GM03348 (cell line): ENCODE measurements at places on chromosomes 1 and 21.

DNA sequence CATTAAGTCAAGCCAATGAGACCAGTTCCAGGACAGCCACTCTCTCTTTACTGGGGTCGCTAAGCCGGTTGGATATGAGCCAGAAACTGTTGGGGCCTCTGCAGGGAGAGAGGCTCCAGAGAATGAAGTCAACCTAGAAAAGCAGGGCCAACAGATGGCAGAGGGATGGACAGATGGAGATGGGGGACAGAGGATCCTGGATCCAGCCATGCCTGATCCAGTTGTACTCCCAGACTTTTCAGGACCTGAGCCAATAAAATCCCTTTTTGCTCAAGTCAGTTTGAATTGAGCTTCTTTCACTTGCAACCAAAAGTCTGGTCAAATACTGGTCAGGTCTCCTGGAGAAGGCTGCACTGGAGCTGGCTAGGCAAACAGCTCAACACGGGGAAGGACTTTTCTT is 2.2 kb downstream of the DHCR24 start:
- no peak for DNase-seq

DNA sequence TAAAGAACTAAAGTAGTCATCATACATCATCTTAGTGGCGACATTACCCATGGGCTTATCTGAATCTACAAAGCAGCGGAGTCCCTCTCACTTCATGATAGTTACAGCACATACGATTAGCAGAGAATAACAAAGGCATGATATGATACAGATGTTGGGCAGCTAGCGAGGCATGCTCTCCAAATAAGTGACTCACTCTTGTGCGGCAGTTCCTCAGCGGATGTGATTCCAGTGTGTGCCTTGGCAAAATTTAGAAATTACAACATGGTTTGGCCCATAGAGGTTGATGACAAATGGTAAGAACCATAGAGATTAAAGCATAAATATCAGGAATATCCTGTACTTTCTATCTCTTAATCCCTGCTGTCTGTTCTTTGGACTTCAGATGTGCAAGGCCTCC is 48.1 kb upstream of the PAXBP1 start:
- peak; percentile 84 for DNase-seq

GRCh38 chr1:107867897-107868296 is 97.1 kb downstream of the VAV3 start:
- DNase-seq: no peak

GRCh38 chr21:44552136-44552535 is 831 bp upstream of the KRTAP10-2 start:
- DNase-seq: no peak

GRCh38 chr21:35469498-35469897 is 420.4 kb upstream of the RUNX1 start:
- peak; percentile 52 for DNase-seq

DNA sequence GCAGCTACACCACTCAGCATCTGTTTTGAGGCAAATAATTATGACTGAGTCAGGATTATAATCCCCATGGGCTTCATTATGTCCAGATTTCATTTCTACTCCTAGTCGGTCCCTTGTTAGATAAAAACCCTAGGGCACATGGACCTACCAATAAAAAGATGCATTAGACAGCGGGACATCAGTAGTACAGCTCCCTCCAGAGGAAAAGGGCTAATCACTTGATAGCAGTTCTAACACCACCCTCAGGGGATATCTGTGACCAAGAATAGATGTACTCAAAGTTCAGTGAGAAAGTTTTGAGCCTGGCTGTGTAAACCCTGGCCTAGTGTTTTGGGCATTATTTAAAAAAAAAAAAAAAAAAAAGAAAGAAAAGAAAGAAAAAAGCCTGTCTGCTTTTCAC is 10.0 kb downstream of the GJA8 start:
- no peak for DNase-seq

- no peak for DNase-seq
Measured at GRCh38 chr1:66492424-66492823, 41.5 kb upstream of the SGIP1 start.

DNA sequence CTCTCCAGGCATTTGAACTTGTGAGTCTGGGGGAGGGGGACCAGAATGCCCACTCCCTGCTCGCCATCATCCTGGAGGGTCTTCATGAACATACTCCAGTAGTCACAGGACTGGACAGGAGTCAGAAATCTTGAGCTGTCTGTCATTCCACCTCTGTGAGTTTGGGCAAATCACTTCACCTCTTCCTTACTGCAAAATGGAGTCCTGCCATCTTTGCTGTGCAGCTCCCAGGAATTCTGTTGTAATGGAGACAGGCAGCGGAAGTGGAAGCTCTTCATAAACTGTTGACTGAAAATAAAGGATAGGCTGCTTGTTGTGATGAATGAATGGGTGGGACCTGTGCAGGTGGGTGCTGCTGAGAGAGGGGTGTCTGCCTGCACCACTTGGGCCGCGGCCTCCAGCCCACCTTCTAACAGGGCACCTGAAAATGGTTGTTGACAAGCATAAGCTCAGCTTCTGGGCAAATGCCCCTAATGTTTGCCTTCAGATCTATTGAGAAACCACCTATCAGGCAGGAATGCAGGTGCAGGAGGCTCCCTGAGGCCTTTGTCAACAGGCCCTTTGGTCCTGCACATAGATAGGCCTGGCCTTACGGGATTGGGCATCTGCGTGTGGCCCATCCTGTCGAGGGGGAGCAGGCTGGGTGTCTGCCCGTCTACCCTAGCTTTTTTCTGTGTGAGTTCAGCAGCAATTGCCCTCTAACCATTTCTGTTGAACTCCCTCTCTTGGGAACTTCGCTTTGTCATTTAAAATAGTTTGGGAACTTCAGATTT is 321.0 kb downstream of the RPS6KC1 start:
- DNase-seq: no peak

- DNase-seq: no peak
Measured at GRCh38 chr1:221911714-221912113, 169.8 kb upstream of the DUSP10 start.

GRCh38 chr1:230400007-230400344 is 26.2 kb downstream of the PGBD5 start:
- DNase-seq: no peak
